Ascending aorta (tissue), 2 donors: ENCODE measurements at places on chromosomes 13 and 19.

GRCh38 chr13:21338639-21339278 is 120.3 kb downstream of the ZDHHC20 start:
- no peaks in the 10 kb centered on the region for H3K4me1 ChIP-seq
- DNase-seq = no peak
- H3K27me3 ChIP-seq = no peaks in the 10 kb centered on the region

GRCh38 chr13:33893559-33893958 is 75.6 kb downstream of the RFC3 start:
- H3K36me3 ChIP-seq = no peaks in the 10 kb centered on the region
- H3K27ac ChIP-seq = no peak overlapping the region
- no peak overlapping the region for H3K4me3 ChIP-seq

DNA sequence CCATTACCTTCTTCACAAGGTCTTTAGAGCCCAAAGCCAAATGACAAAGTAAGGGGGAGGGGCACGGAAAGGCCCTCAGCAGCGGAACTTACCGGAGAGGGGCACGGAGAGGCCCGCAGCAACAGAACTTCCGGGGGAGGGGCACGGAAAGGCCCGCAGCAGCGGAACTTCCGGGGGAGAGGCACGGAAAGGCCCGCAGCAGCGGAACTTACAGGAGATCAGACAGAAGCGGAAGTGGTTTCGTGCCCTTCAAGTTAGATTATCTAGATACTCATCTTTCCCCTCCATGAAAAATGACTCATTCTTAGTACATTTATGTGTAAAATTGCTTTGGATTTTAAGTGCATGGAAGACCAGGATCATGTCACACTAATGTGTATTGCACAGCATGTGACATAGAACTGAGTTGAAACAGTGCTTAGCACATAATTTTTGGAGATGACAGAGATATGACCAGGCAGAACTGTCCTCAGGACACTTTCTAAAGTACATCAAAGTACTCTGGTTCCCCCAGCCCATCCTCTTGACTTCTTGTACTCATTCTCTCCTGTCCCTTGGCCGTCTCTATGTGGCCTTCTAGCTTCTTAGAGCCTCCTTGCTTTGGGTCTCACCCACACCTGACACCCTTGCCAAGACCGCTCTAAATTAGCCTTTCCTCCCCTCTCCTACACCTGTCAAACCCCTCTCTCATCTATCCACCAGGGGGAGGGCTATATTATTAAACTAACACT is 25.7 kb upstream of the TPTE2 start:
- H3K27ac ChIP-seq = no peak overlapping the region
- no peaks in the 10 kb centered on the region for H3K27me3 ChIP-seq
- peak overlapping the region; percentile 25 for H3K4me3 ChIP-seq
- DNase-seq = no peak

DNA sequence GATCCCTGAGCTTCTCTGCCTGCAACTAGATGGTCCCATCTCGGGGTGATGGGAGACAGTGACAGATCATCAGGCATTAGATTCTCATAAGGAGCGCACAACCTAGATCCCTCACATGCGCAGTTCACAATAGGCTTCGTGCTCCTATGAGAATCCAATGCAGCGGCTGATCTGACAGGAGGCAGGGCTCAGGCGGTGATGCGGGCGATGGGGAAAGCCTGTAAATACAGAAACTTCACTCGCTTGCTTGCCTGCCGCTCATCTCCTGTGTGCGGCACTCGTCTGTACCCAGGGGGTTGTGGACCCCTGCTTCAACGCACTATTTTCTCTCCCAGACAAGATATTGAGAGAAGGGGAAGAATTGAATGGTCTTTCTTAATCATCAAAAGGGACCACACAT is 473.9 kb downstream of the ZNF536 start:
- DNase-seq = no peak
- H3K4me3 ChIP-seq = no peak overlapping the region
- no peaks in the 10 kb centered on the region for H3K4me1 ChIP-seq
- H3K27ac ChIP-seq = no peak overlapping the region
- no peaks in the 10 kb centered on the region for H3K36me3 ChIP-seq

DNA sequence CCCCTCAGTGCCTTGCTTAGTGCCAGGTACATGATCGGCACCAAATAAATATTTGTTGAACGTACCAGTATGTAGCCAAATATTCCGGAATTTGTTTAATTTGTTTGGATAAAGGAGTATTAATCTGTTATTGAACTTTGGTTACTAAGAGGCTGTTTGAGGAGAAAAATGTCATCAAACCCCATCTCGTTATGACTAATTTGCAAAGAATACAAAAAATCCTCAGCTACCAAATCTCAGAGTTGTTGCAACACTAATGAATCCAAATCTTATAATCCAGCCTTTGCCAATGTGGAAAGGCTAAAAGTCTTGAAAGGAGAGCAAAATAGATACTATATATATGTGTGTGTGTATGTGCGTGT is 79.5 kb downstream of the KLF5 start:
- H3K36me3 ChIP-seq = no peaks in the 10 kb centered on the region
- H3K27ac ChIP-seq = no peak overlapping the region
- no peaks in the 10 kb centered on the region for H3K27me3 ChIP-seq
- H3K4me3 ChIP-seq = no peak overlapping the region
- no peak for DNase-seq

DNA sequence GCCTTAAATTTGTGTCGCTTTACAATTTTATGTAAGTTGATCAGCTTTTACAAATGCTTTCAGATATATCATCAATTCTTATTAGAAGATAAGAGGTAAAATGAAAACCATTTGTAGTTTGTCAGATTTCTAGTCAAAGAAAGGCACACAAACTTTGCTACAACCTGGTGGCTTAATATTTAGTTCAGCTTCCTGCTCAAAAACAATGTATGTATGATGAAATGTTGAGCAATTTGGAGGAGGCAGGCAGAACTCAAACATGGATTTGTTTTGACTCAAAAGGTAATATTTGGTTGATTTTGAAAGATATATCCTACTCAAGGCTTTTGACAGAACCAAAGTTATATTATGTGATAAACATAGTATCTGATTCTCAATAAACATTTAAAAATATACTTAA is 24.2 kb downstream of the NEK5 start:
- H3K27ac ChIP-seq = no peak overlapping the region
- H3K27me3 ChIP-seq = no peaks in the 10 kb centered on the region
- H3K4me1 ChIP-seq = no peaks in the 10 kb centered on the region
- H3K36me3 ChIP-seq = no peaks in the 10 kb centered on the region
- DNase-seq = no peak

- DNase-seq = no peak
- peaks cover 65% of the 10 kb centered on the region for H3K36me3 ChIP-seq
- no peak overlapping the region for H3K4me3 ChIP-seq
- H3K4me1 ChIP-seq = no peaks in the 10 kb centered on the region
- H3K27me3 ChIP-seq = no peaks in the 10 kb centered on the region
Observed at GRCh38 chr19:4115050-4115817, 8.7 kb downstream of the MAP2K2 start.

DNA sequence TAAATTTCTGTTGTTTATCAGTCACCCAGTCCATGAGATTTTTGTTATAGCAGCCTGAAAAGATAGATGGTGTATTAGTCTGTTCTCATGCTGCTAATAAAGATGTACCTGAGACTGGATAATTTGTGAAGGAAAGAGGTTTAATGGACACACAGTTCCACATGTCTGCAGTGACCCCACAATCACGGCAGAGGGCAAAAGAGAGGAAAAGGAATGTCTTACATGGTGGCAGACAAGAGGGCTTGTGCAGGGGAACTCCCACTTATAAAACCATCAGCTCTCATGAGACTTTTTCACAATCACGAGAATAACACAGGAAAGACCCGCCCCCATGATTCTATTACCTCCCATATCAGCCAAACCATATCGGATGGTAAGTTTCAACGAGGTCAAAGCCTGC is 309.2 kb downstream of the LIG4 start:
- no peak overlapping the region for H3K4me3 ChIP-seq
- no peak overlapping the region for H3K27ac ChIP-seq
- no peaks in the 10 kb centered on the region for H3K36me3 ChIP-seq
- no peaks in the 10 kb centered on the region for H3K4me1 ChIP-seq

DNA sequence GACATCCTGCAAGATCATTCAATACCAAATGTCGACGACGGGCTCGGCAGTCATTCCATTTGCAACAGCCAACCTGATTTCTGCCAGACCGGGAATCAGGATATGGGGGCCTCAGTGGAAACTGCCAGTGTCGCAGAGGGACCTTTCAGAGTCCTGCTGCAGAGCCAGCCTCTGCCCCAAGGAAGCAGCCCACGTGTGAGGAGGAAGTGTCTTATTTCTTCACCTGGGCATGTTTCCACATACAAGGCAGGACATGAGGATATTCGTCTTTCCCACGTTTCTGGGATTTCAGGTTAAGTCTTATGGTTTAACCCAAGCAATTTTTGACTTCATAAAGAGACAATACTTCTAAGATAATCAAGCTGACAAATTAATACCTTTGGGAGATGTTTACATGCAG is 69.9 kb downstream of the ABCC4 start:
- DNase-seq = no peak
- no peak overlapping the region for H3K4me3 ChIP-seq
- H3K27ac ChIP-seq = no peak overlapping the region
- no peaks in the 10 kb centered on the region for H3K36me3 ChIP-seq
- H3K4me1 ChIP-seq = no peaks in the 10 kb centered on the region

- no peaks in the 10 kb centered on the region for H3K36me3 ChIP-seq
- H3K27ac ChIP-seq = no peak overlapping the region
- no peaks in the 10 kb centered on the region for H3K4me1 ChIP-seq
- no peak overlapping the region for H3K4me3 ChIP-seq
Observed at GRCh38 chr13:59384154-59384553, 779.6 kb downstream of the DIAPH3 start.

DNA sequence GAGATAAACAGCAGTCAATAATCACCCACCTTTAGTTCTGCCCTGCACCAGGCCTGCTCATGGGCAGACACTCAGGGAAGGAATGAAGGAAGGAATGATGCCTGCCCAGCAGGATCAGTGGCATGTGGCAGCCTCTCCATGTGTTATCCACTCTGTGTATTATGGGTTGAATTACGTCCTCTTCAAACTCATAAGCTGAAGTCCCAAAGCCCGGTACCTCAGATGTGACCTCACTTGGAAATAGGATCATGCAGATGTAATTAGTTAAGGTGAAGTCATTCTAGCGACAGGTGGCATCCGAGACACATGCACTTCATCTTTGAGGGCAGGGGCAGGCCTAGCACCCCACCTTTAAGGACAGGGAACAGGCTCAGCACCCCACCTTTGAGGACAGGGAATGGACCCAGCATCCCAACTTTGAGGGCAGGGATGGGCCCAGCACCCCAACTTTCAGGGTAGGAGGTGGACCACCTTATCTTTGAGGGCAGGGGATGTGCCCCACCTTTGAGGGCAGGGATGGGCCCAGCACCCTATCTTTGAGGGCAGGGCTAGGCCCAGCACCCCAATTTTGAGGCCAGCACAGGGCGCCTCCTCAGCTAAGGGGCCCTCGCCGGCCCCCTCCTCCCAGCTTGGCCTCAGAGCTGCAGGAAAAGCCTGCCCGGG is 127.6 kb downstream of the URI1 start:
- no peaks in the 10 kb centered on the region for H3K4me1 ChIP-seq
- no peaks in the 10 kb centered on the region for H3K27me3 ChIP-seq
- no peak overlapping the region for H3K4me3 ChIP-seq
- no peaks in the 10 kb centered on the region for H3K36me3 ChIP-seq

DNA sequence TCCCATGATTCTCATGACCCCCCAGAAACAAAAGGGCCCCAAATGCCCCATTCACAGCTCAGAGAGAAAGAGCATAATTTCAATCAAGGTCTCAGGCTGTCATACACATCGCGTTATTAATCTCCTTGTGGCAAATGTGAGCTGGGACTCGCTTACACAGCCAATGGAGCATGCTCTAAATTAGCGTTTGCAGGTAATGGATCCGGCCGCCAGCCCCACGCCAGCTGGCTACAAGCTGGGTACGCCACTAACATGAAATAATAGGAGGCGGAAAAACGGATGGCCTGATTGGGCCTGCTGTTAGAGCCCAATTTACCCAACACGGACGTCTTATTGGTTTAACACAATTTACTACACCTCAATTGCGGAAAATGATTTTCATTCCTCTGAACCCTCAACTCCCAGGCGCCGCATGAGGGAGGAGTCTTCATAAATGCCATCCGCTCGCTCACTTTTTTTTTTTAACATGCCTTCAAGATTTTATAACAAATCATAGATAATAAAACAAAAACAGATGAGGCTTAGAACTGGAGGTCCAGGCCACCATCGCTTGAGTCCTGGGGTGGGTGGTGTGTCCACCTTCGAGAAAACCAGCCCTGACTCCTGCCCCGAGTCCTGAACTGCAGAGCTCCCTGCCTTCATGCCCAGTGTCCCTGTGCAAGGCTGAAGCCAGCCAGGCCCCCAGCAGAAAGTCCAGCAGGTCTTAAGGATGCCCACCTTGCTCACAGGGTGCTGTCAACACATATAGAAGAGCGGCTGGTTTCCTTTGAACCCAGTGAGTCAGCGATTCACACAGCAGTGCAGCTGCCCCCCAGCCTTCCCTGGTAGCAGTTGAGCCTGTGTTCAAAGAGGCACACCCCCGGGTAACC is 62.1 kb downstream of the PEPD start:
- no peak overlapping the region for H3K27ac ChIP-seq
- no peaks in the 10 kb centered on the region for H3K27me3 ChIP-seq
- DNase-seq = peak; percentile 42
- no peak overlapping the region for H3K4me3 ChIP-seq

GRCh38 chr13:20796791-20797508 is 23.2 kb upstream of the EEF1AKMT1 start:
- peak overlapping the region; percentile 24 for H3K27ac ChIP-seq
- no peak overlapping the region for H3K4me3 ChIP-seq
- no peak for DNase-seq
- peaks cover 20% of the 10 kb centered on the region for H3K36me3 ChIP-seq
- no peaks in the 10 kb centered on the region for H3K4me1 ChIP-seq
- no peaks in the 10 kb centered on the region for H3K27me3 ChIP-seq

GRCh38 chr13:49869519-49869918 is 66.6 kb downstream of the SPRYD7 start:
- no peak overlapping the region for H3K4me3 ChIP-seq
- no peaks in the 10 kb centered on the region for H3K36me3 ChIP-seq
- H3K4me1 ChIP-seq = no peaks in the 10 kb centered on the region
- no peak overlapping the region for H3K27ac ChIP-seq

DNA sequence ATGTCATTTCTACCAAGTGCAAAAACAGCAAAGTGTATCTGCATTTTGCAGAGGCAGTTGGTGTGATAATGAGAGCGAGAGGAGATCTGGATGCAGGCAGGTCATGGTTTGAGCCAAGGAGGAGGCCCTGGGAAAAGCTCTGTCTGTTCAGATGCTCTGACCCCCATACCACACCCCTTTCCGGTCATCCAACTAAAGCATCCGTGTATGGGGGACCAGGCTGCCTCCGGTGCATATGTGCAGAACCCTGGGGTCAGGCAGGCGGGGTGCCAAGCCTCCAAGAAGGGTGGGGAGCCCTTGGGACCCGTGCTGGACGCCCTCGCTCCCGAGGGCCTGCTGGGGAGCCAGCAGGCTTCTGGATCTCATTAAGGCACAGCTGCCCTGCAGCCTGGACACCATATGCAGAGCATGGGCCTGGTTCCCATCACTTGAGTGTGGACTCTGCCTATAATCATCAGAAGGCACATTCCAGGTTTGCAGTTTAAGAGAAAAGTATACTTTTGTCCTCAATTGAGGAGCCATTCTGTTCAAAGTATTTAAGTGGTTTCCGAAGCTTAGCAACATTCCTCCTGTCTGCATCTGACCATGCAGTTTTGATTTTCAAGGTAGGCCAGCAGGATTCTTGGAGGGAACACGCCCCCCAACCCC is 56.1 kb downstream of the ALOX5AP start:
- H3K27me3 ChIP-seq = no peaks in the 10 kb centered on the region
- H3K27ac ChIP-seq = no peak overlapping the region
- no peak for DNase-seq
- no peaks in the 10 kb centered on the region for H3K36me3 ChIP-seq
- H3K4me1 ChIP-seq = no peaks in the 10 kb centered on the region
- no peak overlapping the region for H3K4me3 ChIP-seq
